ENCODE measurements at places on chromosomes 2 and 18.

DNA sequence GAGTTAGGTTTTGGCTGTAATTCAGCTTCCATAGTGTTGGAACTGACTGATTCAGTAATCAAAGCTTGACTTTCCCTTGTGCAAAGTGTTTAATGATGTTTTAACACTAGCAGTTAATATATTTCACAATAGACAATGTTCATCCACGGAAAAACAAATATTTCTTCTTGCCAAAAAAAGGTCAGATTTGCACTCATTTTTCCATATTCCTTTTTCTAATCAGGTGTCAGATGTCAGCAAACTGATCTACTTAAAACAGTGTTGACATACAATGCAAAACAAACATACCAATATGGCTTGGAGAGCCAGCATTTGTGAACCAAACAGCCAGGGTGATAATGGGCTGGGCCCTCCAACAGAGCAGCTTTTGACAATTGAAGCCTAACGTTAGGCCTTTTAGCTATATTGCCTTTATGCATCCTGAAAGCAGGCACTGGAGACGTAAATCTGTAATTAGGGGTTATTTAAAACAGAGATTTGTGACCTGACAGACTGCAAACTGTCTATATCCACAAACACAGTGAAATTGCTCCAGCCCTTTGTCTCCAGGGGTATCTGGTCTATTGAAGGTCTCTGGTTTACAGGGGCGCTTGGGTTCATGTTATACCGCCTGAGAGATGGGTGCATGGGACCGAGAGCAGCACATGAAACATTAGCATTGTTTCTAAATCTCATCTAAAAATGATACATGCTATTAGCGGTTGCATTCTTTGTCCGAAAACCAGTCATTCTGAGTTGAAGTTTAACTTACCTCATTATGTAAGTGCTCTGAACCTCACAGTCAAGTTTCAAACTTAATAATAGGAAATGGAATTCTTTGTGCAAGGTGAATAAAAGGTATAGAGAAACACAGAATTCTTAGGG, 7.1 kb upstream of the CDCA7 start:
- no peak for DNase-seq

DNA sequence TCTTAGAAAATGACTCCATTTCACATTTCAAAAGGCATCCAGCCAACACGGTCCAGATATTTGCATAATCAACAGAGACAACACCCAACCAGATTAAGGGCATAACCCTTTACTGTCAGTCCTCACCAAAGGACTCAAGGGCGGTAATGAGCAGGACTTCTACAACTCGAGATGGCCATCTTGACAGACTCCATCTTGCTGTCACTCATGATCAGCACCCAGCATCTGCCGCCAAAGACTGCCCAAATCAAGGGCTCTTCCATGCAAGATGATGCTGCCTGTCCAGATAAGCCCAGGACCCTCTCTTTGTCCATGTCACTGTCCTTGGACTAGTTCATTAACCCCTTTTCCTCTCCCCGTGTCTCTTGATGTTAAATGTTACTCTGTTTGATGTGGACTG, 77.9 kb downstream of the UXS1 start:
- no peak for DNase-seq

DNA sequence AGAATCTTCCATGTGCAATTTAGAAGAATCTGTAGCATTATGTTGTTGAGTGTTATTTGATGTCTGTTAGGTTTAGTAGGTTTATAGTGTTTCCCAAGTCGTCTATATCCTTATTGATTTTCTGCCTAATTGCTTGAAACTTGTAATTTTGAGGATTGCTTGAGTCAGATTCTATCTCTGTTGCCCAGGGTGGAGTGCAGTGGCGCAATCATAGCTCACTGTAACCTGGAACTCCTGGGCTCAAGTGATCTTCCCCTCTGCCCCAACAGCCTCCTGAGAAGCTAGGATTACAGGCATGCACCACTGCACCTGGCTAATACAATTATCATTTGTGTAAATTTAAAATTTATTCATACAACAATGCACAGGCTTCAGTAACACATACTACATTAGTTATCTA, 3.1 kb upstream of the TCF23 start:
- DNase-seq: no peak

DNA sequence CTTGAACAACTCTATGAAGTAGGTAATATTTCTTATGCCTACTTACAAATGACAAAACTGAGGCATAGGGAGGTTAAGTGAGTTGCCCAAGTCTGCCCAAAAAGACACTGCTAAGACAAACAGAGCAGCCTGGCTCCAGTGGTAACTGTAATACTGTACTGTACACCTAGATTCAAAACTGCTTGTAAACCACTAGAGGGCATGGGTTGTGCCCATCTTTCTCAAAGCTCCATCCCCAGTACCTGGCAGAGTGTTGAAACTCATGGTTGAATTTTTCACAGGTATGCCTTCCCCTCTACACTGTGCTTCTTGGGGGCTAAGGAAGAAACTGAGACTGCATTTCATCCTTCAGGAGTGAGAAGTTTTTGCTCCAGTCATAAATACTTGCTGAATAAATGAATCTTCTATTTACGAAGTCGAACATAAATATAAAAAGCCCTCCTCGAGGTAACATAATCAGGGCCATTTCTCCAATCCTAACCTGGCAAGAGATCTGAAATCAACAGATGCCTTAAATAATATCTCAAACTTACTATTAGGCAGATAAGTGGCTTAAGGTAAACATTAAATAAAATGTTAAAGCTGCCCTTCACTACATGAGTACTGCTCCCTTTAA, 2.0 kb downstream of the PPP4R1 start:
- peak; percentile 34 for DNase-seq

DNA sequence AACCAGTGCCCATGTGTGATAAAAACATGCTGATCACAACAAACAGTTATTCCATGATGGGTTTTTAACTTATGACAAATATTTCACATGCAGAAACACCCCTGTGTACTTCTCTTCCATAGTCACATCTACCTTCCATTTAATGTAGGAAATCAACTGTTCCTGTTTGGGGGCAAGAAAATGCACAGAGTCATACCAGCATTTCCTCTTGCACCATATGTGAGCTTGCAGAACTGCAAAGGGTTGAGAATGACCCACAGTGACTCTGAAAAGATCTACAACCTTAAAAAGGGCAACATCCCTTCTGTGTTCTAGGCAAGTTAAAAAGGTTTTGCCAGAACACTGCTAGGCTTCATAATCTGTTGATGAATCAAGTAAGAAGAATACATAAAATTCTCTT, 9.9 kb downstream of the BMP10 start:
- no peak for DNase-seq

- no peak for DNase-seq
Measured at GRCh38 chr2:85012431-85012830, 41.5 kb downstream of the KCMF1 start.

GRCh38 chr18:49854681-49855080, 41.3 kb upstream of the ACAA2 start:
- DNase-seq: no peak

GRCh38 chr18:2880473-2880872, 33.7 kb downstream of the EMILIN2 start:
- no peak for DNase-seq

DNA sequence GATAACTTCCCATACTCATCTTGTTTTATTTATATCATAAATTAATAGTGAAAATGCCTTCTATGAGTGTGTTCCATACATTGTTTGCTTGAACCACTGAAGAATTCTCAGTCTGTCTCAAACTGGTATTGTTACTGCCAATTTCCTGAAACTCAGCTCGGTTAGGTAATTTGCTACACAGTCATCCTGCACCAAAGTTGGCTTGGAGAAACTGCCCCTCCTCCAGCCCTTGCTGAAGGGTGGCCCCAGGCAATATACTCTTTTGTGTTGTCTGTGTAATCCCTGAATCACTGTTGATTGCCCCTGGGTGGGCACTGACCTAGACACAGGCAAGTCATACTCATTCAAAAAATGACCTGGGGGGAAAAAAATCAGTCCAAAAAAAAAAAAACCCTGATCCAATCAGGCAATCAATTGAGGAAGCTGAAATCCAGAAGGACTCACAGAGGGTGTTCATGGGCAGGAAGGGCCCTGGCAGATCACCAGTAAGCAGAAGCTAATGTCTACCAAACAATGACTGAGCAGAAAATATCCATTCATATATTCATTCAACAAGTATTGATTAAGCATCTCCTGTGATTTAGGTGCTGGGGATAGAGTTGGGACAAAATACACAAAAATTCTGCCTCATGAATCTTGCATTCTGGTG, 3.8 kb upstream of the SESTD1 start:
- no peak for DNase-seq

- no peak for DNase-seq
Measured at GRCh38 chr2:192082121-192082520, 112.6 kb downstream of the TMEFF2 start.

Measured in femur (tissue), 1 donor.